Keratinocyte (primary cell): ENCODE measurements at places on chromosomes 5 and 9. TPM values are rescaled to one million over a fixed set of nuclear protein-coding genes. Genes with fewer than 3 reads are reported as not detected.

DNA sequence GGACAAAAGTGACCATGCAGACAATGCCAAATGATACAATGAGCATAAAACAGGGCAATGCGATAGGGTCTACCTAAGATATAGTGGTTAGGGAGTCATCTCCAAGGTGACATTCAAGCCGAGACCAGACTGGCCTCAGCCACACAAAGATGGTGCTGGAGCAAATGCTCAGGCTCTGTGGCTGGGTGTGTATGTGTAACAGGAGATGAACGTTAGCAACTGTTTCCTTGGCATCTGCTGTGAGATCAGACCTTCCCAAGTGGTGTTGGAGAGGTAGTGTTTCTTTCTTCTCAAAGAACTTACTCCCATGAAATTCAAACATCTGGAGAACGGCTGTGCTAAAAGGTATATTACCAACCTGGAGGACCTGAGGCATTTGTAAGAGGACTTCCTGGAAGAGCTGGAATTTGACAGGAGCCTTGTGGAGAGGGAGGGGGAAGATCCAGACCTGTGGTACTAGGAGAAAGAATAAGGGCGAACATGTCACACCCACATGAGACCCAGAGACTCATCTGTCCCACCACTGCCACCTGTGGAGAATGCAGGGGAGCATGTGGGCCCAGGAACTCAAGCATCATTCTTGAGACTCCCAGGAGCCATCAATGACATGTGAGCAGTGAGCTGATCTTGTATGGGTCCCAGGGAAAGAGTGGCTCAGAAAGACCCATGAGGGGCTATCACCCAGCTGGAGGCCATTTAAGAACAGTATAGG is 21.4 kb upstream of the ANXA6 start:
- DNase-seq = no peak

SPATA31E1 gene
- polyA plus RNA-seq = not detected in 3 replicates

FOXD4 gene
- polyA plus RNA-seq = 0.17 to 0.22 TPM (median 0.18 TPM) in 3 replicates

ANKRD18A gene
- polyA plus RNA-seq = 1.7 to 4.5 TPM (median 4.0 TPM) in 3 replicates
